ENCODE measurements at places on chromosomes 6 and 20.

DNA sequence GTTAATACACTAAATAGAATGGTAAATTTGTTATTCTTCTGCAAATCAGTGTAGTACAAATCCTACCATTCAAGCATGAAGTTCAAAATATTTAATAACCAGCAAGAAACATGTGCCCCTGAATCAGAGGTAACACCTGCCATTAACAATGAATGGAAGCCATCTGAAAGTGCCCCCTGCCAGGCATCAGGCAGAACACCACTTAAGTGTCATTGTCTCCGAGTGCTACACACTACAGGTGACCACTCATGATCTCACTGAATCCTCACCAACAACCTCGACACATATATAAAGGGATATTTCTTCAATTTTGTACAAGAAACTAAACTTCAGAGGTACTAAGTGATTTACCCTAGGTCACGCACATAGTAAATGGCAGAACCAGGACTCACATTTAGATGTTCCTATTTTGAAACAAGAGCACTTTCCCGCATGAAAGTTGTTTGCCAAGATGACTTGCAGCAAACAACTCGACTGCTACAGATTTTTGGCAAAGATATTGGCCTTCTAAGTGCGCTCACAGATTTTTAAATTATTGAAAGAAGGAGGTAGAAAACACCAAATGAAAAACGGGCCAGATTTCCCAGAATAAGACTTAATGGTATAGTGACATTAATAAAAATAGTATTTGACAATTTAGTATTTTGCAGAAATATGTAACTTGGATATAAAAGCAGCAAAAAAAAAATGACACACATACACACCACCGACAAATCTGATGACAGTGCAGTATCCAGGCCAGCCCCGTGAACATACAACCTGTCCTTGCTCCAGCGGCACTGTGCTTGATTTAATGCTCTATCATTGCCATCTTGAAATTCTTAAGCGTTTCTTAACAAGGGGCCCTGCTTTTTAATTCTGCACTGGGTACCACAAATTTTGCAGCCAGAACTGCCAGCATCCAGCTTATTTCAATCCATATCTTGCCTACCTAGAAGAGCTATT lies 274.5 kb downstream of the ALDH8A1 start:
- no peak for DNase-seq

- DNase-seq: no peak
Measured at GRCh38 chr6:159376516-159377158, 207.4 kb downstream of the FNDC1 start.

GRCh38 chr20:12049125-12049524 lies 131.4 kb downstream of the BTBD3 start:
- DNase-seq: no peak

DNA sequence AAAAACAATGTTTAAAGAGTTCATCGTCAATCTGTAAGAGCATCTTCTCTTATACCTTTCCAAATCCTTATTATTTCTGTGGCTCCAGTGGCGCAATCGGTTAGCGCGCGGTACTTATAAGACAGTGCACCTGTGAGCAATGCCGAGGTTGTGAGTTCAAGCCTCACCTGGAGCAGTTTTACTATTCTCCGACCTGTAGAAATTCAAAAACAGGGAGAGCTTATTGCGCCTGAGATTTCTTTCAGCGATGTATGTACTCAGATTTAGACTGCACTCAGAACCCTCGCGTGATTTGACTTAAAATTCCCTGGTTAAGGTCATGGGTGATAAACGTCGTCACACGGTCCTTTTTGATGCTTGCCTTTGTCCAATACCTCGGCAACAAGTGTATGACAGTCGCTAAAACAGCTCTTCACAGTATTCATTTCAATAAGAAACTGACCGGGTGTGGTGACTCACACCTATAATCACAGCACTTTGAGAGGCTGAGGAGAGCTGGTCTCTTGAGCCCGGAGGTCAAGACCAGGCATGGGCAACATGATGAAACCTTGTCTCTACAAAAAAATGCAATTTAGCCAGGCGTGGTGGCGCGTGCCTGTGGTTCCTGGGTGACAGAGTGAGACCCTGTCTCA lies 11.9 kb downstream of the GPX5 start:
- no peak for DNase-seq

- DNase-seq: no peak
Measured at GRCh38 chr6:154995254-154996015, at the start of gene TIAM2. TIAM2 (plus strand) TSS chr6:154995315; CDS start chr6:155129224, 133,909 bp downstream.

GRCh38 chr6:158514176-158514575 lies 45.7 kb upstream of the TMEM181 start:
- DNase-seq: no peak

- DNase-seq: no peak
Measured at GRCh38 chr6:168479421-168479820, 38.4 kb downstream of the SMOC2 start.

Measured in stimulated activated CD4-positive, alpha-beta T cell treated with anti-CD3 and anti-CD28 coated beads, Interleukin-15, amount 100 ng/mL, for 1 hour (primary cell).